GM23248 (cell line): ENCODE measurements at places on chromosomes 16 and 17. TPM values are rescaled to one million over a fixed set of nuclear protein-coding genes. Genes with fewer than 3 reads are reported as not detected.
A peak's percentile ranks its signal among the peaks of the same experiment; 100 is the strongest.

DNA sequence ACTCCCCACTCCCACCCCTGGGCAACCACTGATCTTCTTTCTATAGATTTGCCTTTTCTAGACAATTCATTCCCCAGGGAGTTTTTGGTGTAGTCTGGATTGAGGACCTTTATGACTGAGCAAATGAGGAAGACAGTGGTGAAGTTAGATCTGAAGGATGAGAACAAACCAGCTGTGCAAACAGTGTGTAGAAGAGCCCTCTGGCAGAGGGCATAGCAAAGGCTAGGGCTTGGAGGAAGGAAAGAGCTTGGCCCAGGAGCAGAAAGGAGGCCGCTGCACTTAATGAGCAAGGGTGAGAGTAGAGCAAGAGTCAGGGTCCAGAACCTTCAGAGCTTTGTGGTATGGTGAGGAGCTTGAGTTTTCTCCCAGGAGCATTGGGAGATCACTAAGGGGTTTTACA, 352.7 kb downstream of the CA10 start:
- DNase-seq = no peak

- DNase-seq = no peak
These were observed 40.4 kb upstream of the DNAH17 start for GRCh38 chr17:78617511-78618061.

GRCh38 chr16:11630046-11630767, 38.0 kb upstream of the SNN start:
- DNase-seq = no peak

GRCh38 chr17:49887086-49887743, 39.3 kb upstream of the TAC4 start:
- DNase-seq = no peak

GRCh38 chr17:60416368-60416925, 5.8 kb upstream of the CHCT1 start:
- no peak for DNase-seq

GRCh38 chr17:3890878-3891219, 2.0 kb downstream of the CAMKK1 start:
- no peak for DNase-seq

GRCh38 chr17:80683625-80684104, 139.0 kb downstream of the RPTOR start:
- DNase-seq = no peak

- peak; percentile 87 for DNase-seq
These were observed 104.9 kb upstream of the TBX2 start for GRCh38 chr17:61294777-61295176.

- DNase-seq = no peak
These were observed 2.4 kb downstream of the PRSS27 start for GRCh38 chr16:2717383-2718263.

- DNase-seq = no peak
These were observed 134.1 kb downstream of the ZNF778 start for GRCh38 chr16:89351645-89352044.

GRCh38 chr17:45672301-45672700, 111.8 kb upstream of the CRHR1 start:
- no peak for DNase-seq

- DNase-seq = no peak
These were observed 88.5 kb downstream of the HELZ start for GRCh38 chr17:67156269-67157199.

GRCh38 chr16:82830944-82831343, 204.2 kb downstream of the CDH13 start:
- DNase-seq = no peak

GRCh38 chr16:67388191-67388590, 5.1 kb downstream of the TPPP3 start:
- DNase-seq = no peak

TSEN54 gene
- 10.7 and 25.4 TPM in 2 replicates for total RNA-seq

OTOP3 gene
- not detected in 2 replicates for total RNA-seq

TMEM186 gene
- total RNA-seq = 2.0 and 4.9 TPM in 2 replicates

SPNS1 gene
- 44.3 and 48.4 TPM in 2 replicates for total RNA-seq

SLC25A11 gene
- 68.5 and 131 TPM in 2 replicates for total RNA-seq

SLC6A4 gene
- total RNA-seq = not detected in 2 replicates
